ENCODE measurements at places on chromosomes 12 and 14.

- no peak for DNase-seq
Observed at GRCh38 chr14:29717901-29718300, 209.7 kb downstream of the PRKD1 start.

- no peak for DNase-seq
Observed at GRCh38 chr12:3229577-3229976, 152.4 kb downstream of the TSPAN9 start.

DNA sequence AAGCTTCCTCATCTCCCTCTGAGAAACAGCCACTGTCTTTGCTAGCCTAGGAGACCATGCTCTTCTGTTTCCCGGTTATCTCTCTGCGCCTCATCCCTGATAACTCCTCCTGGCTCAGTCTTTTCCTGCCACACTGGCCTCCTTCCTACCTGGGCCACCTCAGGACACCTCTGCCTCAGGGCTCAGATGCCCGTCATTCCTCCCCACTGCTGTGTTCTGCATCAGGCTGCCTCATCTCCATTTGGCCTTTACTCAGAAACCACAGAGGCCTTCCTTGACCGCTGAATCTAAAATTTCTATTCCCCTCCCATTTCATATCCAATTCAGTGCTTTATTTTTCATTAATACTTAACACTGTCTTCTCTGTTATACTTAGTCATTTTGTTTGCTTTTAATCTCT is 311.0 kb upstream of the RGS6 start:
- no peak for DNase-seq

GRCh38 chr12:100793182-100793581 is 1.4 kb upstream of the ANO4 start:
- no peak for DNase-seq

DNA sequence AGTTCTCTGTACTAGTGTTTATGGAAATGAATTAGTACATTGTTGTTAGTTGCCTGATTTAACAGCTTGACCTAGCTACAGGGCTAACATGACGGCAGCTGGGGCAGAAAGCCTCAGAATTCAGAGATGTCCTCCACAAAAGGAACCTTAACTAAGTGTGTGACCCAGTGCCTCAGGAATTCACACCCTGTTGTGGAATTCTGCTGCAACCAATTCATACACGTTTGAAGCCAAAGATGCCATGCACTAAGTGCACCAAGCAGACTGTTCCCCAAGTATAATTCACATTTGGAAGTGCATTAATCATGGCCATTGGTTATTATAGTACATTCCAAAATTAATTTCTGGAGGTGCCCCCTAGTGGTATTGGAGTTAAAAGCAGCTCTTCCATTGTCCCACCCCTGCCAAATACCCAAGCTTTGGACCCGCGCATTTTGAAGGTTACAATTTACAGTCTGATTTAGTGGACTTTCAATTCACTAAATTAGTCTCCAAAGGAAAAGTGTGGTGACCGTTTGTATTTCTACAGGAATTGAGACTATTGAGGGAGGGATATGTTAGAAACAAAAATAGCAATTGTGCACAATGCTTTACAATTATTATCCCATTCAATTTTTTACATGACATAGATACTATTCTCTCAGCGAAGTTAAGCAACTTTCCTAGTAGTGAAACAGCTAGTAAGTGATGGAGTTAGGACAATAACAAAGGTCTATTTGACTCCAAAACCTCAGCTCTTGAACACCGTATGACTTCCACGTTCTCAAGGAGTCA is 85.9 kb downstream of the PAX9 start:
- DNase-seq, result no peak

DNA sequence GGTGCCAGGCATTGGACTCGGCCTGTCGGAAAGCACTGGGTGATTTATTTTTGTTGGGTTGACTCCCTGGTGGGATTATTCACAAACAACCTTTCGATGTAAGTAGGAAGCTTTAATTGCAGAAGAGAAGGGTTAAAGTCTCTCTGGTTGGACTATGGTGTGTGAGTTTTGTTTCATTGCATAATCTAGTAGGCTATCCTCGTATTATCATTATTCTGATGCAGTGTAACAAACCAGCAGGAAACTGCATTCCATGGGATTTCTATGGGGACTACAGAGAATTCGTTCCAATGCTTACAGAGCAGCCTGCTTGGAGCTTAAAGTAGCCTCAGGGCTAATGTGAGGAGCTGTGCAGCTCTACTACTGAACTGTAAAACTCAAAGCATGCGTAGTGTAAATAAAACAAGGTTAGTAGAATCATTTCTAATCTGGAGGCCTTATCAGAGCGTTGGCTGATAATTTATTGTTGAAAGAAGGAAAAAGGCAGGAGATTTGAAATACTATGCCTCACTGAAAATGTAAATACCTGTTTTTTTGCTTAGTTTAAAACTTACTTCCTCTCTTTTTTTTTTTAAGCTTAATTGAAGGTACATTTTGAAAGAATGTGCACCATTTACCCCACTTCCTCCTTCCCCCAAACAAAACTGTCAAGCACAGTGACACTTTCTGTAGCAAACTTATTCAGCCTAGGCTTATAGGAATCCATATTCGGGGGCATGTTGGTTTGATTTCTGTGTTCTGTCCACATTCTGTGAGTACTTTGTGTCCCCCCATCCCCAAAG is 226.7 kb downstream of the NPAS3 start:
- DNase-seq, result no peak

GRCh38 chr14:95668235-95668772 is 17.9 kb upstream of the TCL1B start:
- no peak for DNase-seq

DNA sequence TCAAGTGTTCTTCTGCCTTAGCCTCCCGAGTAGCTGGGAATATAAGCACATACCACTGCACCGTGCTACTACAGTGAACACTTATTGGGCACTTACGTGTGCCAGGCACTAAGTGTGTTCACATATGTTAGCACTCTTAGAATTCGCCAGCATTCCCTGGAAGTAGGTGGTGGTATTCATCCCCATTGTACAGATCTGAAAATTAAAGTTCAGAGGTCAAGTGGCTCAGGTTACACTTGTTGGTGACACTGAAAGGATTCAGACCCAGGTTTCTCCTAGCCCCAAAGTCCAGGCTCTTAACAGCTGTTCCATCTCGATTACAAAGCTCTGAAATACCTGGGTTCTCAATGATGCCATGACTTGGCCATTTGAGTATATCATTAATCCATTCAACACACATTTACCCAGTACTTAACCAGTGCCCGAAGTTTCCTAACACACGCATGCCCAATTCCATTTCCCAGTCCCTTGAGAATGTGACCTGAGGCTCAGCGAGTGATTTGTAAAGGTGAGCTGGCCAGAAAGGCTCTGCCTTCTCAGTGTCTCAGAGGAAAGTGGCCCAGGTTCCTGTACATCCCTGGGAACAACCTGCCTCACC is 4.8 kb downstream of the MVK start:
- DNase-seq, result no peak

GRCh38 chr12:85963326-85963725 is 89.2 kb downstream of the NTS start:
- no peak for DNase-seq

GRCh38 chr12:22282283-22282682 is 52.2 kb downstream of the ST8SIA1 start:
- DNase-seq, result no peak

DNA sequence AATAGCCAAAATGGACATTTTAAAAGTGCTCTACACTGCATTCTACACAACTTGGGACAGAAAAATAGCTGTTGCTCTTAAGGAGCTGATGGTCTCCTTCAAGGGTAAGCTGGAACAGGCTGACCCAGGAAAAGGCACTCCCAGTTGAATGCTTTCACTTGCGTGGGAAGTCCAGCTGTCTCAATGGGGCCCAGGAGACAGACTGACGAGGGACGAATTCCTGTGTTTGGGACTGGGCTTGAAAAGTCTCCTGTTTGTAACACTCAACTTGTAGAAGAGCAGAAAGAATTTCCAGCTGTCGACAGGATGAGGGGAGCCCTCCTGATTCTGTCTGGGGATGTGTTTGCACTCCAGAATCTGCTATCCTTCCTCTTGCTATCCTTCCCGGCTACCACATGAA is 180.8 kb downstream of the ZFP36L1 start:
- no peak for DNase-seq

DNA sequence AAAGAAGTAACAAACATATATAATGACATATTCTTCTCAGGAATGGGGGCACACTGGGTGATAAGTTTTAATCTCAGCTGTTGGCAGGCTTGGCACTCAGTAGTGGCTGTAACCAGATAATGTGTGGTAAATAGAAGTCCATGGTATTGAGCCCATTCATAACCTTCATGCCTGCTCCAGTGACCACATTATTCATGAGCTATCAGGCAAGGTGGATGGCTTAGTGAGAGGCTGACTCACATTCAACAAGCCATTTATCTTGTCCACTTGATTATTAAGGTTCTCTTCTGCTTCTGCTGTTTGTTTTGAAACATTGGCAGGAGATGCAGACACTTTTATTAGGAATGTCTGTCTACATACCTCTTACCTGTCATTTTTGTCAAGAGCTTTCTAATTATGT is 950.4 kb upstream of the LRFN5 start:
- DNase-seq, result no peak

- no peak for DNase-seq
Observed at GRCh38 chr12:62694116-62694515, 227.5 kb downstream of the MON2 start.

DNA sequence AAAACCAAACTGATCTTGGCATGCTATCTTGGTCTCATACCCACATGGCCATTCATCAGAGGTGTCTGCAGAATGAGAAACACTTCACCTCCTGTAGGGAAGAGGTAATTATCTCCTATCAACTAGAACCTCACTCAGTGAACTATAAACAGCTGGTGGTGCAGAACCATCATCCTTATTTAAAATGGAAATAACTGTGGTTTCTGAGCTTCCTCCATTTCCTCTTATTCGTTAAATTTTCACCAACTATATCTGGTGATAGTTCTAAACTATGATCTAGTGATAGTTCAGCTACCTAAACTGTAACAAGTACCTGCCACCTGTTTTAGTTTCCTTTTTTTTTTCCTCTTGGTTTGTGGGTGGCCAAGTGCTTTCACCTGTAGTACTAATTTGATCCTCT is 218.5 kb downstream of the FUT8 start:
- DNase-seq, result no peak
